ENCODE measurements at places on chromosomes 6 and 20.

DNA sequence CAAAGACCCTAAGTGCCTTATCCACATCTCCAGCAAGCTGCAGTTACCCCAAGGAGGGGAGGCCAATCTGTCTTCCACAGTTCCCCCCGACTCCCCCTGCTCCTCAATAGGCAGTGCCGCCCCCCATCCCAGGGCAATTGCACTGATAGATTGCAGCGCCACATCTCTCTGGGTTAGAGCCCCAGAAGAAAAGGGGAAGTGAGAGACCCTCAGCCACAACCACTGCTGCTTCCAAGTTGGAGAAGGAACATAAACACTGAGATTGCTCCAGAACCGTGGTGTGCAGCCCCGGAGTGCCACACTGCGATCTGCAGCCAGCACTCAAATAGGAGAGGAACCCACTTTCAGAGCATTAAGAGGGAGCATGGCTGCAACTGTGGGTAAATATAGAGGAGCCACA is 101.5 kb downstream of the RWDD2A start:
- no peak for DNase-seq

- no peak for DNase-seq
Observed at GRCh38 chr20:3980260-3981131, 34.9 kb downstream of the RNF24 start.

DNA sequence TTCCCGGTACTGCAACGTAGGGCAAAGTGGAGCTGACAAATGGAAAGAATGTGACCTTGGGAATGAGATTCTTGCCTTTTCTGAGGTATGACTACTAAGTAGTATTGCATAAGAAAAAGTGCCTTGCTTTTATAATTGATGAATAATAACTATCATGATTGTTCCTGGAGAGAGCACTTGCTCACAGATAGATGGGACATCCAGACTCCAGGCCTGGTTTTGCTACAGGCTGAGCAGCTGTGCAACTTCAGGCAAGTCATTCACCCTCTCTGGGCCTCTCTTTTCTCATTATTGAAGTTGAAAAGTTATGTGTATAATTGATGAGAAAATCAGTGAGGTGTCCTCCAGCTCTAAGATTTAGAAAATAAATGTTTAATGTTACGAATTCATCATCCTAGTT is 53.6 kb upstream of the MBOAT1 start:
- no peak for DNase-seq

GRCh38 chr6:32252331-32253009 is 28.6 kb upstream of the NOTCH4 start:
- DNase-seq: no peak

DNA sequence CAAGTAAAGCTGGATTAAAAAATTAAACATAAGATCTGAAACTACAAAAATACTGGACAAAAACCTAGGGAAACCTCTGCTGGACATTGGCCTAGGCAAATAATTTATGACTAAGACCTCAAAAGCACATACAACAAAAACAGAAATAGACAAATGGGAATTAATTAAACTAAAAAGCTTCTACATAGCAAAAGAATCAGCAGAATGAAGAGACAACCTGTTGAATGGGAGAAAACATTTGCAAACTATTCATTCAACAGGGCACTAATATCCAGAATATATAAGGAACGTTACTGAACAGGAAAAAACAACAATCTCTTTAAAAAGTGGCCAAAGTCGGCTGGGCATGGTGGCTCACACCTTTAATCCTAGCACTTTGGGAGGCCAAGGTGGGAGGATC is 6.8 kb upstream of the GINM1 start:
- DNase-seq: no peak

Measured in NCI-H1930 (cell line).